ENCODE measurements at places on chromosomes 12 and 14.

- DNase-seq, result no peak
Observed at GRCh38 chr12:6355491-6356373, 13.9 kb upstream of the TNFRSF1A start.

DNA sequence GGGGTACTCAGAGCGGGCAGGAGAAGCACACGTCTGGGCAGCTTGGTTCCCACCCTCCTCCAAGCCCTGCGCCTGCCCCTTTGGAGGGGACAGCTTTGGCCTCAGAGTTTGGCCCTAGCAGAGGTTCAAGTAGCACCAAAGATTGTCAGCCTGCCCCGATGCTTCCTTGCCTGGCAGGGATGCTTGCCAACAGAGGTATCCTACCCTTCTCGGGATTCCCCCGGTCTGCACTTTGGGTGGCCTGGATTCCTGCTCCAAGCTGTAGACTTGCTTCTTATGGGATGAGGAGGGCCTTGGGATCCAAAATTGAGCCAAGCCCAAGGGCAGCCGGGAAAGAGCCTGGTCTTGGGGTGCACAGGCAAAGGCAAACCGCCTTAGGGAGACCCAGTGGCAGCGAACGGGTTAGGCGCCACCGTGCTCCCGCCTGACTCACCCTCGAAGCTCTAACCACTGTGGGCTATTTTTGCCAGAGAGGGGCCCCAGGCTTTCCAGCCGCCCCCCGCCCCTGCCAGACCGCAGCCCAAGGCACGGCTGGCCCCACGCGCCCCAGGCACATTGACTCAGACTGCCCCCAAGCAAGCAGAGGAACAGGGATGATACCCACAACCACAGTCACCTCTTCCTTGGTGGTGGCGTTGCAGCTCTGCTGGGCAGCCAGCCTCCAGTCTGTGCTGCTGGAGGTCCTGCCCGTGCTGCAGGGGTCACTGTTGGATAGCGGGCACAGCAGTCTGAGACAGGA lies 847 bp upstream of the WNT10B start:
- DNase-seq, result no peak

DNA sequence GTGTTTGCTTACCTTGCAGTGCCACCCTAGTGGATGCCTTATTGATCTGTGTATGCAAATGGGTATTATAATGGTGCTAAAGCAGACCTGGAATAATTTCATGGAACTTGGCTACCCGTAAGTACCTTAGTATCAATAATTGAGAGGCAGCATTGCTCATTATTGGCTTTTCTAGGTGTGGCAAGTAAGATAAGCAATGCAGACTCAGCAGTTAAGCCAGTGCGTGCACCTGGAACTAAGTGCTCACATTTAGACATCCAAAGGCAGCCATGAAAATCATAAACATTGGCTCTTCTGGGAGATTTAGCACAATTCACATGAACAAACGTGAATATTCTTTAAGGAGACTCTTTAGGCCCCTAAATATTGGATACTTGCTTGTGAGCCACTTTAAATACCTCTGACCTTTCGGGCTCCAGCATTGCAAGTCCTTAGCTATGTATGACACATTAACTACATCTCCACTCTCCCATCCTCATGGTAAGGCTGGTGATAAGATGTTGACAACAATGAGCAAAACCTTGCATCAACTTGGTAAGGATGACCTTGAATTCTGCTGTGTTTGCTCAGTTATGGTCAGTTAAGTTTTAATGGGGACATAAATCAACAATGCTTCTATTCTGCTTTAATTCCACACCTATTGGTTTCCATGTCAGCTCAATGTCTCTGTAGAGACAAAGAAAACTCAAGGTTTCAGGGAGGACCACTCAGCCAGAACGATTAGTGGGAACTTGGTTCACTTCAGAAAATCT lies 112.0 kb downstream of the SLC5A8 start:
- peak; percentile 64 for DNase-seq

- no peak for DNase-seq
Observed at GRCh38 chr12:89878950-89879349, 170.3 kb upstream of the ATP2B1 start.

- DNase-seq, result no peak
Observed at GRCh38 chr14:87097015-87097414, 896.0 kb downstream of the GALC start.

DNA sequence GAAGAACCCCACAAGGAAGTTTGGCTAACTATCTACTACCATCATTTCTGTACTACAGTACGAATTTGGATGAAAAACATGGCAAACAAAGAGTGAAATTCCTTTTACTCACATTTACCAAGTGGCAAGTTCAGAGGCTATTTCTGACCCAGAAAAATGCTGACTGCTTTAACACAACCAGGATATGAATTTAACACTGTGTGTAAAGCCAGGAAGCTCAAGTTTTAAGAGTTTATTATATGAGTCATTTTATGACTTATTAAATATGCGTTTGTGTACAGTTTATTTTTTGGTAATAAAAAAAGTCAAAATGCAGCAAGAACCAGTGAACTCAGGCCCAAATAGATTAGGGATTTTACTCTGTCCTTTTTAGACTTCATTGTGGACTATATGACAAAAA lies 58.4 kb upstream of the STAC3 start:
- no peak for DNase-seq

- DNase-seq, result no peak
Observed at GRCh38 chr12:95182868-95183415, 34.3 kb downstream of the FGD6 start.

- no peak for DNase-seq
Observed at GRCh38 chr12:9256758-9257405, 48.7 kb upstream of the PZP start.

GRCh38 chr12:53299454-53300180 lies at the start of gene MYG1:
Gene MYG1 (plus strand): TSS chr12:53299695. CDS start chr12:53299738, 43 bp downstream.
- no peak for DNase-seq
